ENCODE measurements at places on chromosomes 13 and 19. TPM values are rescaled to one million over a fixed set of nuclear protein-coding genes. Genes with fewer than 3 reads are reported as not detected.

DNA sequence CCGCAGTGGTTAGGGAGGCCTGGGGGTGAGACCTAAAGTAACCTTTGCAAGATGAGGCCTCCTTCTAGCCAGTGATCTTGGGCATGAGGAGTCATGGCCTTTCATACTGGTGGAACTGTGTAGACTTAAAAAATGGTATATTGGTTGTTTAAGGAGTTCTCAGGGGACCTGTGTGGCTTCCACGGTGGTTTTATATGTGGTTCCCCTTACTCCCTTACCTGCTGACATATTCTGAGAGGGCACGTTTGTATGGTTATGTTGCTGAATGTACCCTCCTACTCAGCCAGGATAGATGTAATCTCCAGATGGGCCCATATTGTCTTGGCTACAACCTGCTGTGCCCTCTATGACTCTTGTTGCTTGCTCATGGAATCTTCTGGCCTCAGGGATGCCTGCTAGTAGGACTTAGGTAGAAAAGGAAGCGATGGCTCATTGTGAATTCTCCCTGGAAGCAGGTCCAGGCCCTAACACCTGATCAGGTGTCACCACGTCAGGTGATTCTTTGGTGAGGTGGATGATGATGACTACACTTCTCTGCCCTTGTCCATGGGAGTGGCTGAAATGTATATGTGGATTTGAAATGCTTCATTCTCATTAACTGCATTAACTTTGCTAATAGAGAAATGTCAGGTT lies 1.8 kb downstream of the ZNF460 start:
- DNase-seq = peak; percentile 24

DNA sequence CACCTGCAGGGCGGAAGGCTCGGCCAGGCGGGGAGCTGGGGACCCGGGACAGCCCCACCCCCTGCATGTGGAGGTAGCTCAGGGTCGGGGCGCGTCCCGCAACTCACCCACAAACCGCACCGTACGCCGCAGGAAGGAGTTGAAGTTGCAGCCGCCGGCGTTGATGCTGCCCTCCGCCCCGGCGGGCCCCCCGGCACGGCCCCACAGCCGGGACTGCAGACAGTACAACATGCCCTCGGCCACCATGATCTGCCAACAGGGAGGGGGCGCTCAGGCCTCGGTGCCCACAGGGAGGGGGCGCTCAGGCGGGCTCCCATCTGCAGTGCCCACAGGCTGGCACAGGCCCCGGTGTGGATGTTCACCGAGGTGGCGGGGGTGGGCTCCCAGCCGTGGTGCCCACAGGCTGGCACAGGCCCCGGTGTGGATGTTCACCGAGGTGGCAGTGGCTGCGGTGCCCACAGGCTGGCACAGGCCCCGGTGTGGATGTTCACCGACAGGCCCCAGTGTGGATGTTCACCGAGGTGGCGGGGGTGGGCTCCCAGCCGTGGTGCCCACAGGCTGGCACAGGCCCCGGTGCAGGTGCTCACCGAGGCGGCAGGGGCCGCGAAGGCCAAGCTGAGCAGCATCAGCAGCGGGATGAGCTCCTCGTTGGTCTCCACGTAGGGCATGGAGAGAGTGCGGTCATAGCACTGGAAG lies 6.5 kb downstream of the PLPPR3 start:
- no peak for DNase-seq

NLRP9 gene
- total RNA-seq = not detected

RCBTB2 gene
- total RNA-seq = 1.9 TPM

DNA sequence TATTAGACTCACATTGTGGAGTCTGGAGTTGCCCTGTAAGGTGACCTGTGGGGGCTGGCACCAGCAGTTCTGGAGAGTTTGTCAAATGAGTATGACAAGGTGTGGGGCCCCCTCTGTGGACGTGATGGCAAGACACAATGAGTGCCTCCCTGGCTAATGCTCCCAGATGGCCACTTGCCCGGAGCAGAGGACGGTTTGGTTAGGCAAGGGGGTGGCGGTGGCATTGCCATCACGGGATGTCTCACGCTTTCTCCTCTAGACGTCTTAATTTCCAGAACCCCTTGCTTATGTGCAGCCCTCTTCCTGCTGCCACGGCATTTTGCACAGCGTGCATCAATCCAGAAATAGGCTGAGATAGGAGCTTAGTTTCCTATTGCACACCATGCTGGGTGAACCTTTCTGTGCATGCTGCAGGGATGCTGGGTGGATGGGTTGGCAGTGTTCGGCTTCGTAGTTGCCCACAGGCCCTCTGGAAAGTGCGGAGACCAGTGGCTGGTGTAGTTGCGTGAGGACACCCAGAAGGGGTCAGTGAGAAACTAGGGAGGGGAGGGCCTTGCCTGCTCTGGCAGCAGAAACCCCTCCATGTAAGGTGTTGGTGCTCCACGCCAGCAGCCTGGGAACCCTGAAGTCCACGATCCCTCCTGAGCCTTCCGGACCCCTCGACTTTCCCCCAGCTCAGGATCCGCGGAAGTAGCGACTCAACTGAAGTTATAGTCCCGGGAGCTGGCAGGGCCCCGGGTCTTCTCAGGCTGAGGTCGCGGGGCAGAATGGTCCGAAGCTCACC lies 18.1 kb upstream of the LRP3 start:
- DNase-seq = peak; percentile 21

GRCh38 chr13:78867655-78868054 lies 208.7 kb upstream of the OBI1 start:
- DNase-seq = no peak

DNA sequence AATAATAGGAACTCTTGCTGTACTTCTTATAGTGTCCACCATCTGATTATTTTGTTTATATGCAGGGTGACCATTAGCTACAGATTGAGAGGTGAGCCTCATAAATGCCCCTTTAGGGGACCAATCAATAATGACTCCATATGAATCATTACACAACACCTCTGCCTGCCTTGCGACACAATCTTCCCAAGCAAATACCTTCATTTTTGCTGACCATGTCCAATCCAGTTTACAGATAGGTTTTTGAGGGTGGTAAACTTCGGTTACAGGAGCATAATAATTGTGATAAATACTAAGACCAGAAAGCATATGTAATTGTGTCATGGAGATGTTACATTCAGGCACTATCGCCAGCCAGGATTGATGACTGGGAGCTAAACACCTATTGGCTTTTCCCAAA lies 23.6 kb upstream of the IL17D start:
- DNase-seq = no peak

DNA sequence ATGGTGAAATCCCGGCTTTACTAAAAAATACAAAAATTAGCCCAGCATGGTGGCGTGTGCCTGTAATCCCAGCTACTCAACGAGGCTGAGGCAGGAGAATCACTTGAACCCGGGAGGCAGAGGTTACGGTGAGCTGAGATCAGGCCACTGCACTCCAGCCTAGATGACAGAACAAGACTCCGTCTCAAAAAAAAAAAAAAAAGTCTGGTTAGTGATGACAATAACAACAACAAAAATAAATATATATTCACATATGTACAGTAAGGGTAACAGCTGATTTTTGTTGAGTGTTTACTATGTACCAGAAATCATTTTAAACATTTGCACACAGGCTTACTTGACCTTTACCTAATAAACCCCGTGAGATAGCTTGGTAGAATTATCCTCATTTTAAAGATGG lies 23.0 kb downstream of the RRAS start:
- no peak for DNase-seq

FFAR3 gene
- total RNA-seq = 1.3 TPM

DNA sequence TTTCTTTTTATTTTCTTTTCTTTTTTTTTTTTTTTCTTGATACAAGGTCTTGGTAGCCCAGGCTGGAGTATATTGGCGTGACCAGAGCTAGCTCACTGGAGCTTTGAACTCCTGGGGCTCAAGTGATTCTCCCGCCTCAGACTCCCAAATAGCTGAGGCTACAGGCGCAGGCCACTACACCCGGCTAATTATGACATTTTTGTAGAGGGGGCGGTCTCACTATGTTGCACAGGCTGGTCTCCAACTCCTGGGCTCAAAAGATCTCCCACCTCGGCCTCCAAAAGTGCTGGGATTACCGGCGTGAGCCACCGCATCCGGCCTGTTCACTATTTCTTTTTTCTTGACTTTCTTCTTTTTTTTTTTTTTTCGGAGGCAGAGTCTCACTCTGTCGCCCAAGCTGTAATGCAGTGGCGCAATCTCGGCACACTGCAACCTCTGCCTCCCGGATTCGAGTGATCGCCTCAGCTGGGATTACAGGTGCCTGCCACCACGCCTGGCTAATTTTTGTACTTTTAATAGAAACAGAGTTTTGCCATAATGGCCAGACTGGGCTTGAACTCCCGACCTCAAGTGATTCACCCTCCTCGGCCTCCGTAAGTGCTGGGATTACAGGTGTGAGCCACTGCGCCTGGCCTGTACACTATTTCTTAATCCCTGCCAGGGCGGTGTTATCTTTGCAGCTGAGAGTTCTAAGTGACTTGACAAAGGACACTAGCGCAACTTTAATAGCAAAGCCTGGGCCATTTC lies 37.1 kb upstream of the LSM14A start:
- DNase-seq = no peak

DNA sequence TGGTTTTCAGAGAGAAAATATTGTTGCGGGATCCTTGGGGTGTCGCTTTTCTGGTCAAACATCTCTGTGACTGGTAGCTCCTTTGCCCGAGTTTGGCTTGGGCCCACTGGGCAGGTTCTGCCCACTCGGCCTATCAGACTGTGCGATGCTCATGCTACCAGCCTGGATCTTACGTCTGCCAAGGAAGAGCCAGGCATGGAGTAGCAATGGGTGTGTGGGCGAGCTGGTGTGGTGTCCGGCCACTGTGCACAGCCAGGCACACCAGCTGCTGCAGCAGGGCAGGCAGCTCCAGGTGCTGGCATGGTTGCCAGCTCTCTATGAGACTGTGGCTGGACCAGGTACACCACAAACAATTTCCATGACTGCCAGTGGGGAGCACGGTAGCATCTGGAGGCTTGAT lies 1351.8 kb upstream of the PCDH20 start:
- no peak for DNase-seq

UTP14C gene
- total RNA-seq = 9.7 TPM

ZNF813 gene
- 8.6 TPM for total RNA-seq

GRCh38 chr19:18408053-18408476 lies 10.6 kb upstream of the LRRC25 start:
- no peak for DNase-seq
